ENCODE measurements at places on chromosomes 3 and 15.

DNA sequence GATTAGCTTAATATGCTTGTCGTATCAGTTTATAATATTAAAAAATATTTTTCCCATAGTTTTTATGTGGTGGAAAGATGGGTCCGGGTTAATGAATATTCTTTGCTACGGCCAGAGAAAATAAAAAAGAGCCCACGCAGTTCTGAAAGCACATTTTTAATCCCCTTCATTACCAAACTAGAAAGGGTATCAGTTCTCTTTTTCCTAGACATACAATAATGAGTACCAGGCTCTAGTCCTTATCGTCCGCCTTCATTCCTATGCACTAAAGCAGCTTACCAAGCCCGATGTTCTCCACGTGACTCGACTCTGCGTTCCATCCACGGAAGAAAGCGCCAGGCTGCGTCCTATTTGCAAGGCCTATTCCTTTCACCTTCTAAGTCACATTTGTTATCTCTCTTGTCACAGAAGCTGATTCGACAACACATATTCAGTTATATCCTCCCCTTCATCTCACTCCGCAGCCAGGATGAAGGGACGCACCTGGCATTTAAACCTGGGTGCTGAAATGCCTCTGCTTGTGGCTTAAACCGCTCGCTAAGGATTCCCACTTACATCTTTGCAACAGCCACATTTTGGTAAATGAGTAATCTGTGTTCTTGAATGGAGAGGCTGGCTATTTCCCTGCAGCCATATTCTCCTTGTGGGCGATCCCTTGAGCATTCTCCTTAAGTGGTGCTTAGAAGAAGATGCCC, 257.0 kb downstream of the CD47 start:
- DNase-seq: no peak

- no peak for DNase-seq
Observed at GRCh38 chr3:187767266-187768012, 22.2 kb upstream of the BCL6 start.

- no peak for DNase-seq
Observed at GRCh38 chr3:45218578-45219390, 7.3 kb downstream of the TMEM158 start.

DNA sequence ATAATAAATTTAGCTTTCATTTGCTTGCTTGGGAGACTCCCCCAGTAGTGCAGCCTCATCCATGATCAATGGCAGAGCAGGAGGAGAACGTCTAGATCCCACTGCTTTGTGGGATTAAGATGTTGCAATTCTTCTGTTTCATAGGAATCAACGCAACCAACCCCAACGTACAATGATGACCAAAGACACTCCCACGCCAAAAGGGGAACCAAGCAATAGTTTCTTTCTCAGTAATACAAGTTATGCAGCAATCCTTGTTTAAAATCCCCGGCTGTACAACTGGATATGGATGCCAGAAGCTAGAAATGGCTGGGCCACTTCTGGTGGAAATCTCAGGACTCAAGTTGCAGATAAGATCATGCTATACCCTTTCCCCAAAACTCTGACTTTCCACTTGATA, 411.2 kb downstream of the VPS13C start:
- no peak for DNase-seq

DNA sequence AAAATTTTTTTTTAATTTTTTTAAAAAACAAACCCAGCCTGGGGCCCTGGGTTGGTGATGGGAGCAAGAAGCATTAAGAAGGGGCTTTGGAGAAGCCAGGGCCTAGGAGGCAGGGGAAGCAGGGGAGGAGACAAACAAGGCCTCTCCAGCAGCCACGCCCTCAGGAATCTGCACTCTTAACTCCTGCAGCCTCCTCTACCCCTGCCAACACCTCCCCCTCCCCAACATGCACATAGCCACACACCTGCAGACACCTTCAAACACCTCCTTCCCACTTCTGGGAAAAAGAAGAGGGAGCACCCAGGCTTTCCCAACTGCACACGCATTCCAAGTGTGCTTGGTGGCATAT, 2.7 kb upstream of the DCAF1 start:
- DNase-seq: no peak

DNA sequence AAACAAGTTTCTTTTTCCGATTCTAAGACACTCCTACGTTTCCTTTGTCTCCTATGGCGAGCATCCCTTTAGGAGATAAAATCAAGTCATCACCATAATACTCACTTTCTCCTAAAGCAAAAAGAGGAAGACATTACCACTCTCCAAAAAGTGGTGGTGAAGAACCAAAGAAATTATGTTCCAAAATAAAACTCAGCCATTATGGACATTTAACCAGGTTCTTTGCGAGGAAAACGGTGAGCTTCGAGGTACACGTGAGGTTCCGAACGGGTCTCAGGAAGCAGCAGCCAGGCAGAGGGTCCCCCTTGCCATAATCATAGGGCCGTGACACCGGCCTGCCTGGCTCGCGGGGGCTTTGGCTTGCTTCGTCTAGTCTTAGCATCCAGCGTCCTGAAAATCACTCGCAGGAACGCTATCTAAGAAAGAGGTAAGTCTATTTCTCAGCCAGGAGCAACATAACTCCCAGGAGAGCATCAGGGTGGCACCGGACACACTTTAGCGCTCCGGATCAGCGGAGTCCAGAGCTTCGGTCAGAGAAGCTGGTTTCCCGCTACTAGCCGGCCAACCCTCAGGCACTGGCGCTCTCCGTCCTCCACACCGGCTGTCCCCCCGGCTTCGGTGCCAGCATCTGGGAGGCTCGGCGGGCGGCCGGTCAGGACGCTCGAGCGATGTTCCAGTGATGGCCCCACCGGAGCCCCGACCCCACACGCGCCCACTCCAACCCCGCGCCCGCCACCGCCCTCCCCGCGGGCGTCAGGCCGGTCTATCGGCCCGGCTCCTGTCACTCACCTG, 581 bp downstream of the IP6K1 start:
- DNase-seq: peak; percentile 49

- DNase-seq: no peak
Observed at GRCh38 chr15:73982222-73982962, 9.7 kb downstream of the STOML1 start.

- no peak for DNase-seq
Observed at GRCh38 chr15:63931556-63931955, 97.8 kb upstream of the HERC1 start.

GRCh38 chr3:16824081-16824696, 60.6 kb upstream of the PLCL2 start:
- DNase-seq: no peak

- peak; percentile 50 for DNase-seq
Observed at GRCh38 chr15:96326328-96327154, 4.0 kb upstream of the NR2F2 start.

- no peak for DNase-seq
Observed at GRCh38 chr15:62509395-62509958, 344.4 kb upstream of the C2CD4B start.

DNA sequence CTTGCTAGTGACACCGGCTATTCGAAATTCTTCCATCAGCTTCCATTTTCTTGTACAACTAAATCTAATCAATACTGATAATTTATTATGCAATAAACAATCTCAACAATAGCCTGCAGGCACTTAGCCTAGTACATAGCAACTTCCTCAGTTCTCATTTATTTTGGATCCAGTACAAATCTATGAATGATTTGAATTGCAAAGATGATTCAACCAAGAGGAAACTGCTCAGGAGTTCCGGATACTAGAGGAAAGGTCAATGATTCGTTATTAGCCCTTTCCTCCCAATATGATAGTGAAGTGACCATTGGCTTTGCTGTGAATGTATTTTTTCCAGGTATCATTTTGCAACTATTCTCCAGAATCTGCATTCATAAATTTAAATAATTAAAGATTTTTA, 827.0 kb downstream of the CADM2 start:
- no peak for DNase-seq

- DNase-seq: no peak
Observed at GRCh38 chr15:39211108-39211979, 369.5 kb upstream of the THBS1 start.

DNA sequence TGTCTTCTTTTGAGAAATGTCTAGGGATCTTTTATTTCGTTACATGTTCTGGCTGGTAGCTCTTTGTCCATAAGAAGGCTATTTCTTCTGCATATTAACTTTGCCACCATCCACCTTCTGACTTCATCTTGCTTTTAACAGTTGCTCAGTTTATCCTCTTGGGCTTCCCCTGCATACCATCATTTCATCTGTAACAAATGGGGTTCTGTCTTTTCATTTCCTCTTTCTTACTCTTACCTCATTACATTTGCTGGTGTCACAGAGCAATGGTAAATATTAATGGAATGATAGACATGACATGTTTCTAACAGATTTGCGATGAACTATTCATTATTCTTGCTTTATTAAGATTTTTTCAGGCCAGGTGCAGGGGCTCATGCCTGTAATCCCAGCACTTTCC, 62.4 kb downstream of the GASK1A start:
- DNase-seq: no peak

DNA sequence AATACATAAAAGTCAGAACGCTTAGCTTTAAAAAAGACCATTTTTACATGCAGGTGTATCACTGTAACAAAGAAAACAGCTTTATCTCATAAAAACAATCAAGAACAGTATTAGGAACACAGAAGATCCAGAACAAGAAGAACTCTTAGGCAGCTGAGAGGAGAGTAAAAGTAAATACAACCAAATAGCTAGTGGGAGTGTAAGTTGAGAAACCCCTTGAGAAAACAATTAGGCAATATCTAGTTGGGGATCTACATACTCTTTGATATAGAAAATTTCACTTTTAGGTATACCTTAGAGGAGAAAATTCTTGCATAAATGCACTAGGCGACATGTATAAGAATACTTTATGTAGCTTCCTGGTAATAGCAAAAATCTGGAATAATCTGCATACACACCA, 7.5 kb downstream of the TMF1 start:
- DNase-seq: no peak

DNA sequence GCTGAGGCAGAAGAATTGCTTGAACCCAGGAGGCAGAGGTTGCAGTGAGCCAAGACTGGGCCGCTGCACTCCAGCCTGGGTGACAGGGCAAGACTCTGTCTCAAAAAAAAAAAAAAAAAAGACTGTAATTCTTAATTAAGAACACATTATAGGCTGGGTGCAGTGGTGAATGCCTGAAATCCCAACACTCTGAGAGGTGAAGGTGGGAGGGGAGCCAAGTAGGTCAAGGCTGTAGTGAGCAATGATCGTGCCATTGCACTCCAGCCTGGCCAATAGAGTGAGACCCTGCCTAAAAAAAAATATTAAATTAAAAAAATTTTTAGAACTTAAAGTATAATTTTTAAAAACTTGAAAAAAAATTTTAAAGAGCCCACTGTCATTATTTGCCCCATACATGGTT, 13.4 kb upstream of the ARPIN start:
- DNase-seq: no peak

GRCh38 chr15:66783725-66784124, 81.7 kb downstream of the SMAD6 start:
- no peak for DNase-seq

GRCh38 chr15:75597667-75598341, 18.7 kb upstream of the PTPN9 start:
- no peak for DNase-seq

DNA sequence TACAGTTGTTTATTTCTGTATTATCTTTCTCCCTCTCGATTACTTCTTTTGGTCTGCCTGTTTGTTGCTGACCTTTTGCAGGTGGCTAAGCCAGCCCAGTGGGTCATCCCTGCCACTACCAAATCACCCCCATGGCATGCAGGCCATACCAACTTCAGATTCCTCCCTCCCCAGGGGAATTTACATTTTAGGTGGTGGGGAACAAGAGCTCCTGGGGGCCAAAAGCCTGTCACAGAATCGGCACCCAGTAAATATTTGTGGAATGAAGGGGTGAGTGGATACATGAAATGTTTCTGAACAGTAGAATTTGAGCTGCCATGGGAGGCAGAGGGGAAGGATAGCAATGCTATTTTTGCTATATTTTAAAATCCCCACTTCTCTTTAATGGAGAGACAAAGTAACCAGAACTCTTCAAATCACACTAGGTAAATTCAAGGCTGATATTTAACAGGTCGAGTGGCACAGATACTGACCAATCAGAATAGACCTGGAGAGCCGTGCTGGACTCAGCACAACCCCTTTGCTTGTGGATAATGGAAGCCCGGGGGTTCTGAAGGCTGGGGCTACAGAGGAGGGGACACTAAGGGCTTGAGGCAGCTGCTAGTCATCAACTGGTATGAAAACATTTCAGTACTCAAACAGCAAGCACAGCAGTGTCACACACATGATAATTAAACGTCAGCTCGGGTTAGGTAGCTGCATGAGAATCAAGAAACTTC, 54.3 kb upstream of the SMAD3 start:
- no peak for DNase-seq

- no peak for DNase-seq
Observed at GRCh38 chr3:120147072-120147871, 53.0 kb upstream of the GSK3B start.

GRCh38 chr3:15651396-15651795, 49.9 kb downstream of the BTD start:
- peak; percentile 28 for DNase-seq

GRCh38 chr15:33618350-33618749, 307.6 kb downstream of the RYR3 start:
- no peak for DNase-seq

- no peak for DNase-seq
Observed at GRCh38 chr3:111993038-111993437, 5.7 kb upstream of the TAGLN3 start.

GRCh38 chr15:80523746-80524145, 119.6 kb downstream of the ARNT2 start:
- no peak for DNase-seq

DNA sequence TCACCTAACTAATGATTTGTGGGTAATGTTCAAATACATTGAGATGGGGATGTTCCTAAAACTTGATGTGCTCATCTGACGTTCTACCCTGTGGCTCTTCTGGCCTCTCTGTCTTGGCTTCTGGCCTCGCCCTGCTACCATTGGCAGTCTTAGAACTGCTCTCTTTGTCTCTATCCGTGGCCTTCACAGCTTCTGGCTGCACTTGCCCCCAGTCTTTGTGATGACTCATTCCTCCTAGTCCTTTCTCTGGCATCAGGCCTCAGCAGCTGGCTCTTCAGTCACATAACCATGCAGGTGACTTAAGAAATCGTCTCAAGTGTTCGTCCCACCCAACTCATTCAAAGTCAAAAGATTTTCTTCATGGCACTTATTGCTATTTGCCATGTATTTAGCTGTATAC, 188.1 kb downstream of the BBX start:
- no peak for DNase-seq

GRCh38 chr15:89972085-89972484, 29.0 kb upstream of the ZNF710 start:
- no peak for DNase-seq

Measured in cerebellar cortex (tissue), 1 donor.